Activated naive CD4-positive, alpha-beta T cell treated with anti-CD3 and anti-CD28 coated beads, Interleukin-2, amount 10 ng/mL, durations not matched to agents 5 hours and 36 hours (primary cell): ENCODE measurements at places on chromosomes 5 and 9. TPM values are rescaled to one million over a fixed set of nuclear protein-coding genes. Genes with fewer than 3 reads are reported as not detected.

RORB gene
- not detected for total RNA-seq

MEIKIN gene
- 1.2 TPM for total RNA-seq

FAM221B gene
- total RNA-seq, result not detected

SH3GL2 gene
- total RNA-seq, result not detected
